Aorta (tissue), 5 donors: ENCODE measurements at places on chromosomes 7 and 10. TPM values are rescaled to one million over a fixed set of nuclear protein-coding genes. Genes with fewer than 3 reads are reported as not detected.
A peak's percentile ranks its signal among the peaks of the same experiment; 100 is the strongest.

GRCh38 chr10:23786594-23786993, 347.7 kb downstream of the OTUD1 start:
- no peak for DNase-seq

DNA sequence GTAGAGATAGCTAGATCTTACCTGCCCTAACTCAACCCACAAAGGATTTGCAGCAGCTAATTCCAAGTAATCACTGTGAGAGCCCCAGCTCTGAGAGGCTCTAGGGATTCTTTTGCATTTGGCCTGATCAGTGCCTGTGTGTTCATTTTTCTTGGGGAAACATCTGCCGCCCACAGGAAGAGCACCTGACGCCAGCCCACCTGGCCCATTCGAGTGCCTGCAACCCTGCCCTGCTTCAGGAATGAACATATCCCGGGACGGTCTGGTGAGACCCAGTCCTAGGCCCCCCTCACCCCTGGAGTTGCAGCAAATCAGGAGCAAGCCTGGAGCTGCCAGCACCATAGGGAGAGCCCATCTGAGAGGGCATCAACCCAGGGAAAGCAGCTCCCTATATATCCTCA, 38.8 kb downstream of the GSDME start:
- DNase-seq = no peak

DNA sequence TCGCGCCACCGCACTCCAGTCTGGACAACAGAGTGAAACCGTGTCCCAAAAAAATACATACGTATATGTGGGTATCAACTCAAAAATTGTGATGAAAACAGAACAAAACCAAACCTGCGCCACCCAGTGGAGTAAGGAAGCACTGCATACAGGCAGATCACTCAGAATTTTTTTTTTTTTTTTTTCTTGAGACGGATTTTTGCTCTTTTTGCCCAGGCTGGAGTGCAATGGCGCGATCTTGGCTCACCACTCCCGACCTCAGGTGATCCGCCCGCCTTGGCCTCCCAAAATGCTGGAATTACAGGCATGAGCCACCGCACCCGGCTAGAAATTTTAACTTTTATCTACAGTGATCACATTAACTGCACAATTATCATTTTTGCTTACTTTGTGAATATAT, 9.1 kb upstream of the TMEM236 start:
- DNase-seq = peak; percentile 80

DNA sequence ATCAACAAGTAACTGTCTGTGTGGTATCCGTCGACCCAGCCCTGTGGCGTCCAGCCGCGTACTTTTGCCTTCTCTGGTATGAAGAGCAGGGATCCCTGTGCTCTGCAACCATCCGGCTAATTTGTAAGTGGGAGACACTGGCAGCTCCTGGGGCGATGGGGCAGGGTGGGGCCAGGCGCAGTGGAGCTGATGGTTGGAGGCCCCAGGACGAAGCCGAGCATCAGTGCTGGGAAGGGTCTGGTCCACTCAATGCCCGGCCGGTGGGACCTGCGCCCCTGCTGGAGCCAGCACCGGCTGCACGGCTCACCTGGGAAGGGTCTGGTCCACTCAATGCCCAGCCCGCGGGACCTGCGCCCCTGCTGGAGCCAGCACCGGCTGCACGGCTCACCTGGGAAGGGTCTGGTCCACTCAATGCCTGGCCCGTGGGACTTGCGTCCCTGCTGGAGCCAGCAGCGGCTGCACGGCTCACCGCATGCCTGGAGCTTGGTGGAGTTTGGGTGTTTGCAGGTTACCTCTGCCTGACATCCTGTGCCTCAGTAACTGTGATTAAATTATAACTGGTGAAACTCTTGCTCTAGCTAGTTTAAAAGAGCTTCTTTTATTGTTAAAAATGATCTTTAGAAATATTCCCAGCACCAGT, 96.1 kb downstream of the NKX6-2 start:
- DNase-seq = peak; percentile 51

Gene CLDN3
- total RNA-seq = not detected

Gene NUTM2B
- total RNA-seq = 0.42 TPM

- peak; percentile 57 for DNase-seq
These were observed 97.8 kb upstream of the DDC start for GRCh38 chr7:50662996-50663395.

DNA sequence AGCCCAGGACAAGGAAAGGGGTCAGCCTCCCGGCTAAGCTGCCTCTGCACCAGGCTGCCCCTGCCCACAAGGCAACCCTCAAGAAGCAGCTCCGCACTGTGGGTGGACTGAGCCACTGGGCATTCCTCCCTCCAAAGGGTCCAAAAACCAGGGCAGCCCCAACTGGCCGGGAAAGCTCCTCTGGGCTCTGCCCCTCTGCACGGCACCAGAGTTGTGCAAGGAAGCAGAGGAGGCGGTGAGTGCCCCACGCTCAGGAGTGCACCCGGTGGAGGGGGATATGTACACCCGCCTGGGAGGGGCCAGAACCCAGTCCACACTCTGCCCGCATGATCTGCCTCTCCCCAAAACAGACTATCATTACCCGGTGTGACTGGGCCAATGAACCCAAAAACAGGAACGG, 43.8 kb downstream of the PTPRN2 start:
- DNase-seq = no peak

DNA sequence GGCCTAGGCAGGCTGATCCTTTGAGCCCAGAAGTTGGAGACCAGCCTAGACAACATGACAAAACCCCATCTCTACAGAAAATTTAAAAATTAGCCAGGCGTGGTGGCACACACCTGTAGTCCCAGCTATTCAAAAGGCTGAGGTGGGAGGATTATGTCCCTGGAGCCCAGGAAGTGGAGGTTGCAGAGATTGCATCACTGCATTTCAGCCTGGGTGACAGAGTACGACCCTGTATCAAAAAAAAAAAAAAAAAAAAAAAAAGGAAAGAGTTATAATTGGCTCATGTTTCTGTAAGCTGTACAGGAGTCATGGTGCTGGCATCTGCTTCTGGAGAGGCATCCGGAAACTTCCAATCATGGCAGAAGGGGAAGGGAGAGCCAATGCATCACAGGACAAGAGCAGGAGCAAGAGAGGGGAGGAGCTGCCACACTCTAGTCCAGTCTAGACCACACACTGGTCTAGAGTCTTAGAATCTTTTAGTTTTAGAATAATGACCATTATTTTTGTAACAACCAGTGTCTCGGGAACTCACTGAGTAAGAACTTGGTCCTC, 16.8 kb downstream of the DOCK1 start:
- DNase-seq = no peak

DNA sequence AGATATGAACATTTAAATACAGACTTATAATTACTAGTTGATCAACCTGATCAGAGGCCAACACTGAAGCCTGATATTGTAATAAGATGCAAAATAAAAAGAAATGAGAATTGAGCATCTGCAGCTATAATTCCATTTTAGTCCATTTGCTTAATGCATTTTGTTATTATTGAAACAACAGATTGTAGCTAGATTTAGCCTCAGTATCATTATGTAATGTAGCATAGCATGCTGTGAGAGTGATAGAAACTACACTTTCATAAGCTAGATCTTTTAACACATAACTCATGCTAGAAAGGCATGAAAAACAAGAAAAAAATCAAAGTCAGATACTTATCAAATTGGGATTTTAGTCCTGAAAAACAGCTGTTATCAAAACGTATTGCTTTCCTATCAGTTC, 292.7 kb upstream of the ADARB2 start:
- no peak for DNase-seq

Gene SNX10
- total RNA-seq = 5.6 TPM
